ENCODE measurements at places on chromosomes 12 and 14. TPM values are rescaled to one million over a fixed set of nuclear protein-coding genes. Genes with fewer than 3 reads are reported as not detected.

Gene SERPINA10
- not detected for total RNA-seq

Gene ANKRD52
- 59.3 TPM for total RNA-seq

Gene VRTN
- not detected for total RNA-seq

Gene EGLN3
- total RNA-seq: 1.7 TPM

DNA sequence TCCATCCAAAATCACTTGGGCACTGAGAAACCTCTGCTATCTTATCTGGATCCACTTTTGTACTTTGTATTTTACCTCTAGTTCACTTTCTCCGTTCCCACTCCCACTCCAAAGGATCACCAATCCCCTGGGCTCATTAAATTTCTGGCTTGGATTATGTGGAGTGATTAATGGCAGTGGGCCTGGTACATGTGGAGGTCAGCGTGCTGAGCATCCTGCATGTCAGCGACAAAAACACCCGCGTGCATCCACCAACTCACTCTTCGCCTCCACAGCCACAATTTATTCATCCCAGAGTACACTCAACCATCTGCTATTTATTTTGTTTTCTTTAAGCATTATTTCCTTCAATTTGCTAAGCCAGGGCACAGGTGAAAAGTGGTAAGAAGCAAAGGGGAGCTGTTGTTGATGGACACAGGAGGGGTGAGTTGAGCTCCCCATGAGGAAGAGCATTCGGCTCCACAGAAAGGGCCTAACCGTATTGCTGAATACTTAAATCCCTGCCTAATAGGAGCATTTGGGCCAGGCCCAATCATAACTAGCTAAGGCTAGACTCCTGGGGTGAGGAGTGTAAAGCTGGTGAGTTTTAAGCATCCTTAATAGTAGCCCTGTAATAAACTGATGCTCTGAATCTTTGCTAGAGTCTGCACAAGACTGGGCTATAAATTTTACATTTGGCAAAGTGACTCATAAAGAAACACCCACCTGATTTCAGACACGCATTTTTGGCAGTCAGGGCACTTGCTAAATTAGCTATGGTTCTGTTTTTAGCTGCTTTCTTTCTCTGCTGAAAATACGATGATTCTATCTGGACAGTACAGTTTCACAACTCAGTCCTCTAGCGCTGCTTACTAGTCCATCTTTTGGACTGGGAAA, 137.8 kb downstream of the SLC25A21 start:
- DNase-seq: no peak
- no peak overlapping the region for H3K27ac ChIP-seq
- no peaks in the 10 kb centered on the region for H3K36me3 ChIP-seq
- H3K4me1 ChIP-seq: no peaks in the 10 kb centered on the region

Gene ACSM4
- total RNA-seq: not detected

DNA sequence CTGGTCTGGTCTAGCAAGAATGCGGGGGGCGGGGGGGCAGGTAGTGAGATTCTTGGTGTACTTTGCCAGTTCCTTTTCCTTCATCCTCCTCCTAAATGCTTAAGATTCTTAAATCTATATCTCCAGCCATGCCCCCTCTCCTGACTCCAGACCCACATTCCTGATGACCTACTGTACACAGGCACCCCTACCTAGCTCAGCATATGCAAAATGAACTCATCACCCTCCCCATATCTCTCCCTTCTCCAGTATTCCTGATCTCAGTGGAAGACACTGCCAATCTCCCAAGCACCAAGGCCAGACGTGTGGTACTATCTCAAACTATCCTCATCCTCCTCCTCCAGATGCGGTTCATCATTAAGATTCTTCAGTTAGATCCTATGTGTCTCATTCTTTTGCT, 215.8 kb downstream of the SPTSSA start:
- no peaks in the 10 kb centered on the region for H3K36me3 ChIP-seq
- no peak overlapping the region for H3K4me3 ChIP-seq
- H3K4me1 ChIP-seq: no peaks in the 10 kb centered on the region
- DNase-seq: no peak
- peaks cover 18% of the 10 kb centered on the region for H3K27me3 ChIP-seq
- no peak overlapping the region for H3K27ac ChIP-seq

GRCh38 chr14:99792210-99792535, 1.0 kb upstream of the EML1 start:
- H3K4me3 ChIP-seq: peak overlapping the region; percentile 76
- peaks cover 20% of the 10 kb centered on the region for H3K27me3 ChIP-seq
- H3K36me3 ChIP-seq: no peaks in the 10 kb centered on the region
- DNase-seq: no peak
- no peak overlapping the region for H3K27ac ChIP-seq

DNA sequence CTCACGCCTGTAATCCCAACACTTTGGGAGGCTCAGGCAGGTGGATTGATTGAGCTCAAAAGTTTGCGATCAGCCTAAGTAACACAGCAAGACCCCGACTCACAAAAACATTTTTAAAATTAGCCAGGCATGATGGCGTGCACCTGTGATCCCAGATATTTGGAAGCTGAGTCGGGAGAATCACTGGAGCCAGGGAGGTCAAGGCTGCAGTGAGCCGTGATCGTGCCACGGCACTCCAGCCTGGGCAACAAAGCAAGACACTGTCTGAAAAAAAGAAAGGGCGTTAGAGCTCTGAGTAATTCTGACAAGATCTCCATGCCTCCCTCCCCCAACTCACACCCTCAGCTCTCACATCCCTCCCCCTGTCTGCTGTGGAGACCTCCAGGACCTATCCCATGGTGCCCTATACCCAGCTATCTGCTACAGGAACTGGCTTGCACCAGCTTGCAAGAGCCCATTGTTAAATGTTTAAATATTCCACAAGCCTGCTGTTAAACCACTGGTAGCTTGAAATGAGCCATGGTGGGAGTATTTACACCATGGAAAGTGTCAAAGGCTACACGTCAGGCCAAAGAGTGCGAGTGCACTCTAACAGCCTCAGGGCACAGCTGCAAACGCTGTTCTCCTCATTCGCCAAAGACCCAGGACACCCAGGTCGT, 35.1 kb upstream of the PPP2R5C start:
- no peak for DNase-seq
- H3K27ac ChIP-seq: peak overlapping the region; percentile 63
- H3K4me1 ChIP-seq: peaks cover 66% of the 10 kb centered on the region

Gene OTUB2
- total RNA-seq: 0.22 TPM

Gene ANO4
- not detected for total RNA-seq

GRCh38 chr12:106878804-106879203, 76.9 kb upstream of the TMEM263 start:
- H3K4me3 ChIP-seq: no peak overlapping the region
- peaks cover 3% of the 10 kb centered on the region for H3K4me1 ChIP-seq
- no peak for DNase-seq

DNA sequence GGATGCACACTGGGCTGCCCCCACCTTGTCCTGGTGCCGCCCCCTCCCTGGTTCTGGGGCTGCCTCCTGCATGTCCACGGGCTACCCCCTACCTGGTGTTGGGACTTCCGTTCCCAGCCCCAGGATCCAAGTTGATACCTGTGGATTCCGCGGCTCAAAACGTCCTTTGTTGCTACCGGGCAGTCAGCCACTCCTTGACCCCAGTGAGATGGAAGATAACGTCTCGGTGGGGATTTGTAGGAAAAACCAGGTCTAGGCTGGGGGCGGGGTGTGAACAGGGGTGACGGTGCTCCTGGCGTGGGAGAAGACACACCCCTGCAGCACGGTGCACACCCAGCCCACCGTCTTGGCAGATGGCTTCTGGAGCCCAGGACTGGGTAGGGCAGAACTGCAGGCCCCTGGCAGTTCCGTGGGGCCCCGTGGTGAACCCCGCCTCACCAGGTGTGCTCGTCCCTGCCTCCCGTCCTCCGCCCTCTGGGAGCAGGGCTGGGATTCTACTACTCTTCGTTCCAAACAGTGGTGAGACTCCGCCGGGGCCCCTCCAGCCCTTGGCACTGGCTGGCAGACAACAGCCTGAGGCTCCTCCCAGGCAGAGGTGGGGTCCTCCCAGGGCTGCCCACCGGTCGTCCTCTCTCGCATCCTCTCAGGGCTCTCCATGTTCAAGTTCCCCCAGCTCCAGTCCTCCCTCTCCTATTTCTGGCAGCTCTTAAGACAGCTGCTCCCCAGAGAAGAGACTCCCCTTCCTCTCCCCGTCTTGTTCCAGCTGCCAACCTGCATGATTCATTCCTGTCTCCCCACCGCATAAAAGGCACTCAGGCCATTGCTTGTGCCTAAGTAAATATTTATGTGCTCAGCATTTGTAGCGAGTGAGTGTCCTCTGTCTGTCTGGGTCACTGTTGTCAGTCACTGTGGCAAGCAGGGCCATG, 75.5 kb downstream of the FBXL14 start:
- H3K36me3 ChIP-seq: no peaks in the 10 kb centered on the region
- peaks cover 28% of the 10 kb centered on the region for H3K27me3 ChIP-seq
- no peaks in the 10 kb centered on the region for H3K4me1 ChIP-seq
- H3K4me3 ChIP-seq: no peak overlapping the region
- no peak for DNase-seq

DNA sequence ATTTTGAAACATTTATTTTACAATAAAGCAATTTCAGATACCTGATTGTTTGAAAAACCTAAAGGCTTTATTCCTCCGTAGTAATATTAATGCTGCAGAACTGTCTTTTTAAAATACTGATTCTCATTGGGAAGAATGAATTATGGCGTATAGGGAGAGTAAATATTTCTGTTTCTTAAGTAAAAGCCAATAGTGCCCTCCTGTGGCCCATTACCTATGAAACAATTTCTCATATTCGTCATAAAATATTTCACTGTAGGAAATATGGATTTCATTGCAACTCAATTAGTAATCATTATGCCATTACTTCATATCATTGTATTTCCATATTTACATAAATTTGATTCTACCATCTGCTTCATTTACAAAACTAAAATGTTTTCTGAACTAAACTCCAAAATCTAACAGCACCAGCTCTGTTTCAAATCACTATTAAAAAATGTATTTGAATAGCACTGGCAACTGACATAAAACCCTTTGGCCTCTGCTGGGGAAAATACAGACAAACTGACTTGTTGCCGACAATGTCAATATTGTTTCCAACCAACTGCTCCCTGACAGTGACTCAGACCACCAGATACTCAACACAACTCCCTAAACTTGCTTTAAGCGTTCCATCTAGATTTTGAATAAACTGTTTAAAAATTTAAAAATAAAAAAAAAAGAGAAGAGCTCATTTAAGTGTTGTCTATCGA, 290.3 kb downstream of the NAV3 start:
- no peak overlapping the region for H3K4me3 ChIP-seq
- H3K36me3 ChIP-seq: no peaks in the 10 kb centered on the region
- H3K27ac ChIP-seq: no peak overlapping the region

Gene RNF10
- total RNA-seq: 241 TPM

- H3K4me1 ChIP-seq: no peaks in the 10 kb centered on the region
- H3K27ac ChIP-seq: no peak overlapping the region
- H3K27me3 ChIP-seq: no peaks in the 10 kb centered on the region
- peaks cover 4% of the 10 kb centered on the region for H3K36me3 ChIP-seq
- H3K4me3 ChIP-seq: no peak overlapping the region
Measured at GRCh38 chr14:55398679-55399078, 13.0 kb downstream of the ATG14 start.

DNA sequence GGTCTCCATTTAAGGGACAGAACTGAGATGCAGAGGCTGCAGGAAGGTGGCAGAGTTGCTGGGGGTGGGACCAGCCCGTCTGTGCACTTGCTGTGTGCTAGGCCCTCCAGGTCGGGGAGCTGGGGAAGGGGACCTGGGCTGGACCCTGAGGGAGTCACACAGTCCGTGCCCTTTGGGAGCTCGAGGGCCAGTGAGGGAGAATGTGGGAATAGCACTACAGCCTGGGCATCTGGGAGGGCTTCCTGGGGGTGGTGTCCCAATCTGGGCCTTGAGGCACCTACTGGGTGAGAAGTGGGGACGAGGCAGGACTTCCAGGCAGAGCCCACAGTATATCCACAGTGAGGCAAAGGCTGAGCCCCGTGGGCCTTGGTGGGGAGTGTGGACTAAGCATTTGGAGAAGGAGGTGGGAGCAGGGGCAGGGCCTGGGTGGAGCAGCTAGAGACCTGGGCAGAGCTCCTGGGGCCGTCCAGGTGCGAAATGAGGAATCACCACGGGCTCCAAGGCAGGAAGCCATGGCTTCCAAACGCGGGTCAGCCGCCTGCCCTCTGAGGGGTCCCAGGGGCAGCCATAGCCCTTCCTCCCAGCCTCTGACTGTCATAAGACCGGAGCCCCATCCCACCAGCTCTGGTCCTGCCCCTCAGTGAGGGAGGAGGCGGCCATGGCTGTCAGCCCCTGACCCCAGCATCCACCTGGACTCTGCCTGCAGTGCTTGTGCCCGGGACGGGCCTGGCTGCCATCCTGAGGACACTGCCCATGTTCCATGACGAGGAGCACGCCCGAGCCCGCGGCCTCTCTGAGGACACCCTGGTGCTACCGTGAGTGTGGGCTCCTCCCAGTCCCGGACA, 6.6 kb downstream of the ASPG start:
- peak; percentile 44 for DNase-seq
- H3K4me1 ChIP-seq: peaks cover 4% of the 10 kb centered on the region
- no peak overlapping the region for H3K27ac ChIP-seq
- H3K27me3 ChIP-seq: no peaks in the 10 kb centered on the region
- H3K36me3 ChIP-seq: no peaks in the 10 kb centered on the region

DNA sequence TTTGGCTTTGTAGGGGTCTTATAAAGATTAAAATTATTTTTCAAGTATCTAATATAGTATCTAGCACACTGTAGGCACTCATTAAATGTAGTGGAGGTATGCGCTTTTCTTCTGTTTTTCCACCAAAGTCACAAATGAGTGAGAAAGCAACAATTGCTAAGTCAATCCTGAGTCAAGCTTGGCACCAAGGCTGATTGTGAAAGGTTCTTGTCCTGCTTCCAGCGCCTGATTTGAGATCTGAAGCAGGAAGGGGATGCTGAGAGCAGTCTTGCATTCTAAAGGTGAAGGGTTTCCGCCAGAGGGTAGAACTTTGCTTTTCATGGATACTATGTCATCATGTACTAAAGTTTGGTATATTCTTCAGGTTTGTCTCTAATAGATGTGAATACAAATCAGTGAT, 64.9 kb upstream of the DAAM1 start:
- no peaks in the 10 kb centered on the region for H3K36me3 ChIP-seq
- H3K27ac ChIP-seq: no peak overlapping the region
- H3K4me3 ChIP-seq: no peak overlapping the region
- no peaks in the 10 kb centered on the region for H3K4me1 ChIP-seq
- peaks cover 52% of the 10 kb centered on the region for H3K27me3 ChIP-seq

DNA sequence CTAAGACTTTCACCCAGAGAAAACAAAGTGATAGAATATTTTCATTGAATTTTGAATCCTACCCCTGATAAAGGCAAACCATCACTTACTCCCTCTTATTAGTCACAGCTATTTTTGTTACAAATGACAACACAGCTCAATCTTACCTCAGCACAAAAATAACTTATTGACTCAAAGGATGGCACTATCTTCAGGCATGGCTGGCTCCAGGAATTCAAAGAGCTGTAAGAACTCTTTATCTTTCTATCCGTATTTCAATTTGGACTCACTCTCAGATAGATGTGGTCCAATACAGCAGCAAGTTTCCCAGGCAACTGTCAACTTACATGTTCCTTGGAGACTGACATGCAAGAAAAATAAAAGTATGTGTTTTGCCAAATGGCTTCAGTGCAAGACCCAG, 709.4 kb upstream of the MDGA2 start:
- H3K27ac ChIP-seq: no peak overlapping the region
- no peaks in the 10 kb centered on the region for H3K27me3 ChIP-seq
- H3K4me1 ChIP-seq: no peaks in the 10 kb centered on the region
- peaks cover 4% of the 10 kb centered on the region for H3K36me3 ChIP-seq
- H3K4me3 ChIP-seq: no peak overlapping the region
- DNase-seq: no peak

Gene POTEM
- total RNA-seq: not detected

Gene RD3L
- not detected for total RNA-seq

Gene PRR4
- 2.5 TPM for total RNA-seq

Gene TGM1
- total RNA-seq: 2.5 TPM

- H3K36me3 ChIP-seq: no peaks in the 10 kb centered on the region
- DNase-seq: no peak
- H3K27ac ChIP-seq: no peak overlapping the region
- no peaks in the 10 kb centered on the region for H3K27me3 ChIP-seq
- H3K4me1 ChIP-seq: no peaks in the 10 kb centered on the region
- H3K4me3 ChIP-seq: no peak overlapping the region
Measured at GRCh38 chr14:78823035-78823434, 652.9 kb downstream of the NRXN3 start.

Gene TCL1B
- total RNA-seq: not detected
